RKO (cell line): ENCODE measurements at places on chromosomes 5 and 9.

DNA sequence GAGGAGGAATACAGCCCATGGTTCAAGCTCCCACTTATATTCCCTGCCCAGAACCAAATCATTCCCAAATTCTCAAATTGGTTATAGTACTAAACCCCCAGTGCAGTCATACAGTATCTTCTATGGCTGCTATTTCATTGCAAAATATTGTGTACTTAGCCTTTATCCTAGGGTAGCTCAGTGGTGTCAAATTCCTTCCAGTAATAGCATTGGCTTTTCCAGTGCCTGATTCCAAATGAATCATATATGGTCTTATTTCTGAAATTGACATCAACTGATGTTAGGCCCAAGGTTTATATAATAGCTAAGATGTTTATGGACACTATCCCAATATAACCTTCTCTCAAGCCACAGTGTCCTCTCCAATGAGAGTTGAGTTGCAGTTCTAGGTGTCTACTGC lies 256.7 kb downstream of the NDUFS4 start:
- no peak for DNase-seq

- peak; percentile 77 for DNase-seq
These were observed 50.1 kb upstream of the SMAD5 start for GRCh38 chr5:136082390-136083193.

DNA sequence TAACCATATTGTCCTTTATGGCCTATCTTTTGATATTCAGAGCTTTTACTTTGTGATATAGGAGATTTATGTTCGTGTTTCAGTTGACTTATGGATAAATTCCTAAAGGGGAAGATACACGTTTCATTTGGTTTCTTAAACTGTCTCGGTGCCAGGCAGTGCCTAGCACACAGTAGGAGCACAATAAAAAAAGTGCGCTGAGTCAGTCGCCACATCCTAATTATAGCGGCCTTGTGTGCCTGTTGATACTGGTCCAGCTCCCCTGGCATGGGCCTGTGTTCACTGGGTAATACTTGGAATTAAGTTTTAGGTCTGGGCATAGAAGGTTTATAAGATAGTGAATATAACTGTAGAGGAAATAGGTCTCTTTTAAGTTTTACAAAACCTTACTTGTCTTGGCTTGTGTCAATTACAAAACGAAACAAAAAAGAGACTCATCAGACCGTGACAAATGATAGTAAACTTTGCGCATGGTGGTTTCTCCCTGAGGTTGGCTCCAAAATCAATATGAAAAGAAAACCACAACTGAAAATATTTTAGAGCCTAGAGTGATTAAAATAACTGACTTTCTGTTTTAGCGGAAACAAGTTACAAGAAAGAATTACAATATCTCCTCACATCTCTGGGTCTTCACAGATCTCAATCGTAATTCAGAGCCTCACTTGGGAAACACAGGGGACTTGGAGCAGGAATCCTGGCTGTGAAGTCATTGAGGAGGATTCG lies 84.8 kb downstream of the MVB12B start:
- DNase-seq, result no peak

GRCh38 chr9:131015876-131016397 lies 7.0 kb downstream of the LAMC3 start:
- no peak for DNase-seq

GRCh38 chr5:81249240-81249639 lies 16.1 kb downstream of the CKMT2 start:
- no peak for DNase-seq

DNA sequence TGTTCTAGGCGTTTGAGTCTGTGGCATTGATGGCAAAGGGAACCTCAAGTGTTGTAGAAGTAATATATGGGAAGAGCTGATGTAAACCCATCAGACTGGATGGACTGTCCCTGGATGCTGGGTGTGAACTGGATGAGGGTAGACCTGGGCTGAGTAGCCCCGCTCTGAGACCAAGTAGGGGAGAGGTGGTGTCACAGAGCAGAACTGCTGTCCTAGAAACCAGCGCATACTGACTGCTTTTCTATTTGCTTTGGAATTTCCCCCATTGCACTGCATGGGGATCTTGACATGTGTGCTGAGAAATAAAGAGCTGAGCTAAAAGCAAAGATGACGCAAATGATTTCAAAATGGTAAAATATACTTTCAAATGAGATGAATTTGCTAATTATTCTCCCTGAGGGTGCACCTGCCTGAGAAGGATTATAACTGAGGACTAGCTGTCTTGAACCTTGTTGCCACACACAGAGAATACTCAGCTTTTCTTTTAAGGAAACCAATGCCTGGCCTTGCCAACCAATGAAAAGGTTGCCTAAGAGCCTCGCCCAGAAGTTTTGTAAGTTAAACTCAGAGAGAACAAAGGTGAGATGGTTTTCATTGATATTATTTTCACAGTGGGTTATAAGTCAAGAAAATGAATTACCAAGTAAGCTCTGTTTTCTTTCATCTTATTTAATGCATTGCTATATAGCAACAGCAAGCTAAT lies 44.8 kb downstream of the NIM1K start:
- DNase-seq, result no peak

DNA sequence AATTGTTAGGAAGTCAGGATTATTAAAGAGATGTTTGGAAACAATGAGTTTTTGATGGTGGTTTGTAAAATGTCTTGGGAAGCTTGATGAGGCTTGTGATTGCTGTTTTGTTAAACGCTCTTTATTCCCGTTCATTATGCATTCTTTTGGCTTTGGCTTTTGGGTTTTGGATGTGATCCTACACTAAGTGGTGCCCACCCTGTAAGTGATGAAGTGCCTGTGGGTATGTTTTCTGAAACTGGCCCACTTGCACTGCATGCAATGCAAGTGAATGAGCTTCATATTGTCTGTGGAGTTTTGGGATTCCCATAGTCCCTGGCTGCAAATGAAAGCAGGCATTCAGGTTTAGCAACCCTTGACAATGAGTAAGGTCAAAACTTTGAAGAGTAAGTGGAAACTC lies 1035.5 kb upstream of the WWC1 start:
- no peak for DNase-seq

DNA sequence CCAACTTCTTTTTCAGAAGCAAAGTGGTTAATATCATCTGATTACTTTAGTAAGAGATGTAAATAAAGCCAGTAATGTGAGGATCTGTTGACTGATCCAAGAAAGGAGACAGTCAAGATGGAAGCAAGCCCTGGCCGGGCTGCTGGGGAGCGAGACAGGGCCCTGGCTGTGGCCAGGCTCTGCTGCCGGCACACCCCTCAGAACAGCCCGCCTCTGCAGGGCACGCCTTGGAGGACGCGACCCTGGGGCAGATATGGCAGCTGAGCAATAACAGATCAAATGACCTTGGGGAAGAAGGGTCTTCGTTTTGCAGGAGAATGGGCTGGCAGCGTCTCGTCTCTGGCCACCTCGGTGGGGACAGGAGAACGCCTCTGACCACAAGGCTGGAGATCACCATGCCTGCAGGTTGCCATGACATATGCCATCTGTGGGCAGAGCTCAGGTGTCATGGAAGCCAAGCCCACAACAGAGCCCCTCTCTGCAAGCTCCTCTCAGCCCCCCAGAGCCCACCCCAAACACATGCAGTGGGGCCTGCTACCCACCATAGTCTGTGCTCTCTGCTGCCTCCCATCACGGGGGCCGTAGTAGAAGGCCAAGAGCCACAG lies 206.5 kb downstream of the FANCC start:
- DNase-seq, result no peak

GRCh38 chr5:61010467-61011454 lies 65.8 kb downstream of the NDUFAF2 start:
- DNase-seq, result peak; percentile 16

DNA sequence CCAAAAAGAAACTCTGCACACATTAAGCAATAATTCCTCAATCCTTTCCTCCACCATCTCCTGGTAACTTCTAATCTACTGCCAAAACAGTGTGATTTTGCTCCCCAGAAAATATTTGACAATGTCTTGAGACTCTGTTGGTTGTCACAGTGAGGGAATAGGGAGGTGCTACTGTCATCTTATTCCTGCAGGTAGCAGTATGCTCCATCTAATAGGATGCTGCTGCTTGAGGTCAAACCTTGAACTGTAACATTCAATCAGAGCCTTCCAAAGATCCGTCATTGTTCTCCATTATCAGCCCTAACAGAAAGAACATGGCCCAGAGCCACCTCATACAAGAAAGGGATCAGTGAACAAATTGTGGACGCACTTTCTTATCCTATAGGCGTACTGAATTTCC lies 514.7 kb upstream of the GRIN3A start:
- no peak for DNase-seq

GRCh38 chr9:131095666-131096268 lies 564 bp upstream of the AIF1L start:
- no peak for DNase-seq
